ENCODE measurements at places on chromosomes 6 and 20.

DNA sequence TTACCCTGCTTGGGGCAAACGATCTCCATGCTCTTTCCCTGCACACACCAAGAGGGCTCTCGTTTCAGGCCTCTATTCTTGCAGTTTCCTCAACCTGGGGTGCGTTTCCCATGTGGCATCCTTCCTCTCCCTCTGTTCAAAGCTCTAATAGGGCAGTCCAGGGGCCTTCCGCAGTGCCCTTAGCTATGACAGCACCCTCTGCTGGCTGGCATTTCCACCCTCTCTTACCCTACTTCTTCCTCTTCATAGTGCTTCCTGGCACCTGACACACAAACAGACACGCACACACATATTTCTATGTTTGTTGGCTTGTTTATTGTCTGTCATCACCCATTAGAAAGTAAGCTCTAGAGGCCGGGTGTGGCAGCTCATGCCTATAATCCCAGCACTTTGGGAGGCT is 294.0 kb downstream of the CLIC5 start:
- DNase-seq: no peak

- no peak for DNase-seq
Measured at GRCh38 chr6:113707194-113707593, 150.0 kb upstream of the MARCKS start.

DNA sequence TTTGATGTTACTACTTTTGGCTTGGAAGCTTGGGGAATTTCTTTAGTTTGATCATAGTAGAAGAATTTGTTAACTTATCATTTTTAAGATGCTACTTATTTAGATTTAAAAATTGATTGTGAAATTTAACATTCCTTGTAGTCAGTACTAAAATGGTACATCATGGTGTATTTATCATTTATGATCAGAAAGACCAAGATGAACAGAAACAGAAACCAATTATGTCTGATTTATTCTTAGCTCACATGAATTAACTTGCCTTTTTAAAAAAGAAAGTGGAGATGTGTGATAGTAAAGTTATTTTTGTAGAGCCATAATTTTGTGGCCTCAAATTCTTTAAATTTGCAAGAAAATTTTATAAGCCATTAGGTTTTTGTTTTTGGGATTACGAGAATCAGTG is 77.6 kb downstream of the LIN28B start:
- DNase-seq: no peak

- DNase-seq: no peak
Measured at GRCh38 chr6:45441851-45442453, 64.2 kb upstream of the SUPT3H start.

DNA sequence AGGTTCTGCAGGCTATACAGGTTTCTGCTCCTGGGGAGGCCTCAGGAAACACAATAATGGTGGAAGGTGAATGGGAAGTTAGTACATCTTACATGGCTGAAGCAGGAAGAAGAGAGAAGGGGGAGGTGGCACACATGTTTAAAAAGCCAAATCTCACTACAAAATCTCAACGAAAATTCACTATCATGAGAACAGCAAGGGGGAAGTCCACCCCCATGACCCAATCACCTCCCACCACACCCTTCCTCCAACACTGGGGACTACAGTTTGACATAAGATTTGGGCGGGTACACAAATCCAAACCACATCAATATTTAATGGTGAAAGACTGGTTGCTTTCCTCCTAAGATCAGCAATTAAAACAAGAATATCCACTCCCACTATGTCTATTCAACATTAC is 13.8 kb upstream of the POLR1H start:
- no peak for DNase-seq

- peak; percentile 4 for DNase-seq
Measured at GRCh38 chr6:146670161-146670560, 71.4 kb downstream of the ADGB start.

DNA sequence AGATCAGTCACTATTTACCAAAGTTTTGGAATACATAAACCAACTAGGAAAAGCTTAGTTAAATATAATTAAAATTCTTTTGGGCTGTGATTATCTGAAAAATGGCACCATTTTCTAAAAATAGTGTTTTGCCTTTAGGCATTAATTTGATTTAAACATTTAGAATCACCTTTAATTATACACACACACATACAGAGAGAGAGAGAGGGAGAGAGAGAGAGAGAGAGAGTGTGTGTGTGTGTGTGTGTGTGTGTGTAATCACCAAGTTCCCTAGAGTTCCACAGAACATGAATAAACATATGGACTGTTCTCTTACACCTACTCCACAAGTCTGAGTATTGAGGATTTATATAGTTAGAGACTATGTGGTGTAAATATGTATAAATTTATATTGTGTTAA is 141.2 kb upstream of the ATXN1 start:
- no peak for DNase-seq

DNA sequence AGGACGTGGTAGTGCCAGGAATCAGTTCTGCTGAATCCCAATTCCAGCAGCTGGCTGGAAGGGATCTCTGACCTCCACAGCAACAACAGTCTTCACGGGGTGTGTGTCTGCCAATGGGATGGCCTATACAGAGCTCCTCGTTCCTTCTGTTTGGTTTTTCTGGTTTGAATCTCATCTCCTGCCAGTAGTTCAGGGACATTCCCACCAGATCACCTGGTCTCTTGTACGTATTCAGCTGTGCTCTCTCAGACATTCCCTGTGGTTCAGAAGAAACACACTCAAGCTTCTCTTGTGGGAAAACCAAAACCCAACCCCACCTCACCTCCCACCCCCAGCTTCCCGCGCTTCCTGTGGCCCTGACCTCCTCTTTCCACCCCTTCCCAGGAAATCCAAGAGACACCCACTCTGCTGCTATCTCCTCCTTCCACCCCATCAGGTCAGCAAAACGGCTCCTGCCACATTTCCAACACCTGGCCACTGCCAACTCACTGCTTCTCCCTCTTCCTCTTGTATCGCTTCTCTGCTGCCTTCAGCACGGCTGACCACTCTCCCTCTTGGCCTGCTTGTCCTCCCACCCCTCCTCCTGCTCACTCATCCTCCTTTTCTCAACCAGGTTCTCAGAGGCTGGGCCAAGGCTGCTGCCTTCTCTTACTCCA is 63.3 kb upstream of the PTGIS start:
- no peak for DNase-seq

GRCh38 chr20:58614984-58615760 is 35.9 kb upstream of the STX16 start:
- no peak for DNase-seq

GRCh38 chr6:8282380-8282779 is 153.0 kb downstream of the SLC35B3 start:
- DNase-seq: no peak

DNA sequence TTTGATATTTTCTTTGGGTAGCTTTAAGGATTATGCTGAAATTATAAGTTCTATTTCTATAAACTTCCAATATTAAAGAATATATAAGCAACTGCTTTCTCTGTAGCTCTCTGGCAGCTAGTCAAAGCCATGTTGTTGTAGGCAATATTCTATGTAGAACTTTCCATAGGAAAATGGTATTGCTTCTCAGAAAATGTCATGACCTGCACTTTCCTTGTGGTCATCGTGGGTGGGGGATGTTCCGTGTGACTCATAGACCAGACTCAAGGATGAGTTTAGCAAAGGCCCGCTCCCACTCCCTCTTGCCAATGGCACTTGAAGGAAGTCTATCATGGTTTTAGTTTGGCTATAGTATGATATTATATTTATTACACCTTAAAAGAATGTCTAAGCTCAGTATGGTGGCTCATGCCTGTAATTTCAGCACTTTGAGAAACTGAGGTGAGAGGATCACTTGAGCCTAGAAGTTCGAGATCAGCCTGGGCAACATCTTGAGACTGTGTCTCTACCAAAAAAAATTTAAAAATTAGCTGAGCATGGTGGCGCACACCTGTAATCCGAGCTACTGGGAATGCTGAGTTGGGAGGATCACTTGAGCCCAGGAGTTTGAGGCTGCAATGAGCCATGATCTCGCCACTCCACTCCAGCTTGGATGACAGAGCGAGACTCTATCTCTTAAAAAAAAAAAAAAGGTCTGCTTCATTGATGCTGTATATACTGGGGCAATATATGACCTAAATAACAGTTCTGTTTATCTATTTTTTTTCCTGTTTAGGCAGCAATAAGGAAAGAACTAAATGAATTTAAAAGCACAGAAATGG is 36.6 kb upstream of the LTV1 start:
- peak; percentile 33 for DNase-seq

DNA sequence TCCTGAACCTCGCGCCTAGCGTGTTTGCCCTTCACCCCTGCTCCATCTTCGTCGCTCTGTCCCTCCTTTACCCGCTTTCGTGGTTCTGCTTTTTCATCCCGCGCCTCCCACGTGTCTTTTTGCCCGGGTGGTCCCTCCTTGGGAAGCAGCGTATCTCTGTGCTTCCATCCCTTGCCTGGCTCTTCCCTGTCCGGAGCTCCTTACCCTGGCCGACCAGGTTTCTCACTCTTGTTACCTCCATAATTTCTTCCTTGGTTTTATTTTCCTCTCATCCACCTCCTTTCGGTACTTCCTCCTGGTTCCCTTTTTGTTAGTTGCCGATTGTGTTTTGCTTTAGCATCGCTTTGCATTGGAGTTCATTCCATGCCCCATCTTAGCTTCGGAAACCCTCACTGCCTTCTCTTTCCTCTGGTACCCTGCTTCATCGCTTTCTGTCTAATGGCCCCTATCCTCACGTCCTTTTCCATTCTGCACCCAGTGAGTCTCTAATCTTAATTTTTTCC is 735 bp downstream of the FAM135A start:
- DNase-seq: peak; percentile 6

DNA sequence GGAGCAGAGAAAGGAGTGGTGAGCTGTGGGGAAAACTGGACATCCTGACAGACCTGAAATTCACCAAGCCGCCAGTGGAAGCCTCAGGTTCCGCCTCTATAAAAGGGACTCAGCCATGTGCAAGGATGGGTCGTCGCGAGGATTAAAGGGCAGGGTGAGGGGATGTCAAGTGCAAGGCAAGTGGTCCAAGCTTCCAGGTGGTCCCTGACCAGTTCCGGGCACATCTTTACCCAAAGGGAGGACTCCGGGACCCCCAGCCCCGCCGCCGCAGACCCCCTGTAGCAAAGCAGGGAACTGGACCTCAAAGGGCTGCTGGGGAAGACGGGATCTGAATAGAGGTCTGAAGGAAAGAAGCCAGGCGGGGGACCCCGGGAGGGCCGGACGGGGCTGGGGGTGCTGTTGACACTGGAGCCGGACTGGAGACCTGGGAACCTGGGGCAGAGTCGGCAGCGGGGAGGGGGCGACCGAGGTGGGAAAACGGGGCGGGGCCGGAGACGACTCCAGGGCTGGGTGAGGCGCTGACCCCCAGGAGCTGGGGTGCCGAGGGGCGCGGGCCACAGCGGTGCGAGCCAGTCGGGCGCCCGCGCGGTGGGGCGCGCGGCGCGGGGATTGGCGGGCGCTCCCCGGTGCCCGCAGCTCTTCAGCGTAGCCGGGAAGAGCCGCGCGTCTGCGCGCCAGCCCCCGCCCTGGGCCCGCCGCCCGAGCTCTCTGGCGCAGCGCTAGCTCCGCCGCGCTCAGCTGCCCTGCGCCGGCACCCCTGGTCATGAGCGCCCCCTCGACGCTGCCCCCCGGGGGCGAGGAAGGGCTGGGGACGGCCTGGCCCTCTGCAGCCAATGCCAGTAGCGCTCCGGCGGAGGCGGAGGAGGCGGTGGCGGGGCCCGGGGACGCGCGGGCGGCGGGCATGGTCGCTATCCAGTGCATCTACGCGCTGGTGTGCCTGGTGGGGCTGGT is at the start of gene SSTR4:
TSS of gene SSTR4 (plus strand) at position 592 of the 951 bp plus-strand sequence. CDS start at position 764, 172 bp downstream.
- DNase-seq: no peak

GRCh38 chr20:60055740-60056139 is 97.5 kb downstream of the CDH26 start:
- peak; percentile 30 for DNase-seq

DNA sequence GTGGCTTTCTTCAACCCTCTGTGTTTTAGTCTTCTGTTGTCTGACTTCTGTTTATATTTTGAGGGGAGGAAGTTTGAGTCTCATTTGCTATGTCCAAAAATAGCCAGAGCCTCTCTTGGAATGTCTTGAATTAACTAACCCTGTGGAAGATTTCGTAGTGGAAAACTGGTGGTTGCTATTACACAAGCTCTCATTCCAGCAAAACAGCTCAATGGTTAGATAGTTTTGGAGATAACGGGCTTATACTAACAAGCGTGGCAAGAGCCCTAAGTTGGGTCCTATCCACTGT is 1.6 kb downstream of the CCN2 start:
- peak; percentile 79 for DNase-seq

Data from fibroblast of skin of abdomen (primary cell).